Stimulated activated CD4-positive, alpha-beta T cell treated with anti-CD3 and anti-CD28 coated beads, Interleukin-1b, Interleukin-23, amount 100 ng/mL, for 1 hour (primary cell): ENCODE measurements at places on chromosomes 6 and 20.

- no peak for DNase-seq
Measured at GRCh38 chr6:154653385-154653784, 79.8 kb upstream of the SCAF8 start.

GRCh38 chr20:22807646-22808244, 223.4 kb upstream of the FOXA2 start:
- no peak for DNase-seq

DNA sequence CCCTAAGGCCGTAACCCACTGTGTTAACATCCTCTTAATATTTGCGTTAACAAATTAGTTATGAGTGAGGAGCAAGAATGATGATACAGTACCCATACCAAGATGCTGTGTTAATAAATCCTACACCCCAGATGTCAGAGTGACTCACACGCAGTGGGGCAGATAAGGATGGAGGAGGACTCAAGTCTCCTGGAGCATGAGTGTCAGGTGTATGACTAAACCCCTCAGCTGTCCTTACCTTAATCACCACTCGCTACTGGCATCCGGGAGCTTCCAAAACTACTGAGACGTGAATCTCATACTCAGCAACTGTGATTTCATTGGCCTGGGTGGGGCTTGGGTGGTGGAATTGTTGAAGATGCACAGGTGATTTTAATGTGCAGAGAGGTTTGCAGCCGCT, 131.3 kb upstream of the MTHFD1L start:
- no peak for DNase-seq

GRCh38 chr6:162620073-162620472, 107.5 kb downstream of the PRKN start:
- DNase-seq = no peak

GRCh38 chr20:13492001-13492481, 146.7 kb downstream of the TASP1 start:
- DNase-seq = no peak

- no peak for DNase-seq
Measured at GRCh38 chr6:31139599-31139998, 733 bp upstream of the PSORS1C2 start.

DNA sequence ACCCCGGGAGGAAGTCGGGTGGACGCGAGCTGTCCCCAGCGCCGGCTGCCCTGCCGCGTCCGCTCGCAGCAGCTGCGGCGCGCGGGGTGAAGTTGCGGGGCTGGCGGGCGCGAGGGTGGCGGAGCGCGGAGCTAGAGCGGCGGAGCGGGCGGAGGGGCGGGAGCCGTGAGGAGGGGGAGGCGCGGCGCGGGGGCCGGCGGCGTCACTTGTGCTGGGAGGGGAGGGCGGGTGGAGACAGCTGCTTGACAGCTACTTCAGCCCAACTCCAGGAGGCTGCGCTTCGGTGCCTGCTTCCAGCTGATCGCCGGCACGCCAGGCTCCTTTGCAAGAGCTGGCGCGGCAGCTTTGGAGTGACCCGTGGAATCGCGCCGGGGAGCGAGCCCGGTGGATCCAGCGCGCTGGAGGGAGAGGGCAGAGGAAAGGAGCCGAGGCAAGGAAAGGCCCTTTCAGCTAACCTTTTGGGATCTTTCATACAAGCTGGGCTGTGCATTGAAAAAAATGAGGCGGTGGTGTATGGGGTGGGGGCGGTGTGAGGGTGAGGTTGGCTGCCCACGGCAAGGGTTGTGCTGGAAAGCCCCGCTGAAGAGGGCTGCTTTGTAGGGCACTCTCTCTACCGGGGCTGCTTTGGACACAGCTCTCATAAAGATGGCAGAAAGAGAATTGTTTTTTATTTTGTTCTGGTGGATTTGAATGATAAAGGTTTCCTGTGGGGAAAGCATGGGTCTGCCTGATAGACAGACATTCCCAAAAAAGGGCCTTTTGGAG, 24.6 kb downstream of the RIPOR2 start:
- DNase-seq = peak; percentile 21

- no peak for DNase-seq
Measured at GRCh38 chr6:142819603-142820337, 125.2 kb downstream of the HIVEP2 start.

DNA sequence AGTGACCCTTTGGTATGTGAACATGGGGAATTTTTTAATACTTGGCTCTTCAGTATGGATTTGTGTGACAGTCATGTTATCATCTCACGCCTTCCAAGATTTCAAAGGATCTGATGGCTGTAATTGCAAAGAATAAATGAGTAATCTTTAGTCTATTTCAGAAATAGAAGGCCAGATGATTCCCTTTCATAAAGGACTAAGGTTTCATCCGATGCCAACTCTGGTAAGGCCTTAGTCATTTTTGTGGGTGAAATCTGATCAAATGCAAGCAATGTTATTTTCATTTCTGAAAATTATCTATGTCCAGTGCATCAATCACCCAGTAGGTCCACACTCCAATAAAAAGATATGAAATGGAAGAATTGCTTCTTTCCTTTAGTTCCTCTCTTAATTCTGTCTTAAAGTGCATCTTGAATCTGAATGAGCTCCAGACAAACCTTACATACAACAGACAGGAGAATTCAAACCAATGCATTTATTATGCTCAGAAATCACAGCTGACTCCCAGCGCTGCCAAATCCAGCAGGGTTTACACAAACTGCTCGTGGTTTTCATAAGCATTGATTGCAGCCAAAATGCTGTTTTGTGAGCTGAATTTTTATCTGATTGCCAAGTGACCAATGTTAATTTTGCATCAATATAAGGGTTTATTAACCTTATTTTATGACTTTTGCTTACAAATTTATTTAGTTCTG, 565.2 kb upstream of the MARCKS start:
- no peak for DNase-seq

DNA sequence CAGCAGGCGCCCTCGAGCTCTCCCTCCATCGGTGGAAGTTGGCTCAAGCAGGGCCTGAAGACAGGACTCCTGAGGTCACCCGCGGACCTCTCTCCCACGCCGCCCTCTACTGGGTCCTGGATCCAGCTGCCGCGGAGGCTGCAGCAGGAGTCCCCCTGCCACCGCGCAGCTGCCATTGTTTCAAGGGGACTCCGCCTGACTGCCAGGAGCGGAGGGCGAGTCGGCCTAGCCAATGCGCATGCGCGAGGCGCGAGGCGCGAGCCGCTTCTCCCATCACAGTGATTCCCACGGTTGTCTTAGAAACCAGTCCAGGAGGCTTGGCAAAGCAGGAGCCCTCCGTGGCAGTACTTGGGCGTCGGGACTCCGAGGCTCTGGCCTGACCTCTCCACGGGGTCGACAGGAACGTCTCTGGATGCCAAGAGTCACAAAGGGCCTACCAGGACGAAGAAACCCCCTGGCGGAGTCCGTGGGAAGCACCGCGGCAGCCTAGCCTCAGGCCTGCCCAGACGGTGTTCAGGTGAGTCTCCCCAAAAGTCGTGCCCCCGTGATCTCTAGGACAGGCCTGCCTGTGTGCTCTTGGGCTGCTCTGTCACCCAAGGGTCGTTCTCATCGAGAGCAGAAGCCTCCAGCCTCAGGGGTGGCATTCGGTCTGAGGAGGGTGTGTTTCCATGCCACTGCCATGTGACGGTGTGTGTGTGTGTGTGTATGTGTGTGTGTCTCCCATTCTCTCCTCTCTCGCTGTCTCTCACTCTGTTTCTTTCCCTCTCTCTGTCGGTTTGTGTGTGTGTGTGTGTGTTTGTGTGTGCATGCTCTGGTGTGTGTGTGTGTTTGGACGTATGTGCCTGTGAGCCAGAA, 290.6 kb upstream of the ZNF337 start:
- no peak for DNase-seq

DNA sequence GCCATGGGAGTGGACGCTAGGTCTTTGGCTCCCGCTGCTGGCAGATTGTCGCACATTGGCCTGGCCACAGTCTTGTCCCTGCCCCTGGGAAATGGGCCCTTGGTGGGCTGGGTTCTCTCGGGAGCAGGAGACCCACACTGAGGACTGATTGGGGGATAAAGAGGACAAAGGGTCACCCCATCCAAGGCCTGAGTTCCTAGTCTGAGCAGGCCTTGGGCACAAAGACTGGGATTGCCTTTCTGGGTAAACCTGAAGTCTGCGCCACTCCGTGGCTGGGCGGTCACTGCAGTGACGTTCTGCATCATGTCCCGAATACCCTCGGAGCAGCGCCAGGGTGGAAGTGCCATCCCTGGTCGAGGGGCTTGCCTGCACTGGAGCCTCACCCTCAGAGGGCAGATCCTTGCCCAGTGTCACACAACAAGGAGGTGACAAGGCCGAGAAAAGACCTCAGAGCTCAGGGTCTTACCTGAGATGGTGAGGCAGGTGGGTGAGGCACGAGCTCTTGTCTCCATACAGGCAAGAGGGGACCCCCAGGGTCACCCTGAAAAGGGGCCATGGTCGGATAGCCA, 36.1 kb upstream of the ZBP1 start:
- DNase-seq = no peak

GRCh38 chr20:40680161-40680959, 8.7 kb downstream of the MAFB start:
- DNase-seq = no peak

DNA sequence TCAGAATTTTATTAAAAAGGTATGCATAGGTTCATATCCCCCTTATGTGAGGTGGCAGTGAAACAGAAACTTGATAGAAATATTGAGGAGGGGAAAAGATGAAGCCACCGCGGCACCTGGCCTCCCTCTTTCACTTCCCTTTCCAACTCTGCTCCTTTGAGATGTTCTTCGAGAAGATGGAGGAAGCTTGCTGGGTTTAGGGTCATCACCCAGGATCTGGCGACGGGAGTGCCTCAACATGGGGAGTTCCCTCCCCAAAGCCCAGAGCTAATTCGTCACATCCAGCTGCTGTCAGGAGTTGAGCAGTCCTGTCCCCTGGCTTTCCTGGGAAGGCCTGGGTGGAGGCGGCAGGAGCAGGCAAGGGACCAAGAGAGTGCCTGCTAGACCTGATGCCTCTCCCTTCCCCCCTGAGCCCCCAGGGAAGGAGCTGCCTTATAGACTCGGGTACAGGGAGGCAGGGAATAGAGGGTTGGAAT, 29.1 kb downstream of the RREB1 start:
- DNase-seq = no peak

- DNase-seq = no peak
Measured at GRCh38 chr20:905396-905961, 10.7 kb downstream of the ANGPT4 start.

DNA sequence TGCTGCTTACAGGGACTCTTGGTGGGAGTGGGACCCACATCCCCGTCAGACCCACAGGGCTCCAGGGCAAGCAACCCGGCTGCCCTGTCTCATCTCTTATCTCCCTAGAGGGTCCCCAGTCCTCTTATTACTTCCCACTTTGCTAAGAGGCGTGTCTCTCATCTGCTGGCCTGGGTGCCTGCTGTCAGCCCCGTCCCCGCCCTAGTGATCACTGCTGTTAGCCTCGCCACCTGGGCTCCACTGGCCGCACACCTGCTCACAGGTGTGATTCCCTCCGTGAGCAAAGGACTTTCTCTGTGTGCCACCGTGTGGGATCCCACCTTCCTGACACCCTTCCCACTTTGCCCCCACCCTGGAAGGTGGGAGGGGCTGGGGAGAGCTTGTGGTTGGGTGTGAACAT, 57.6 kb downstream of the TCP11 start:
- no peak for DNase-seq

DNA sequence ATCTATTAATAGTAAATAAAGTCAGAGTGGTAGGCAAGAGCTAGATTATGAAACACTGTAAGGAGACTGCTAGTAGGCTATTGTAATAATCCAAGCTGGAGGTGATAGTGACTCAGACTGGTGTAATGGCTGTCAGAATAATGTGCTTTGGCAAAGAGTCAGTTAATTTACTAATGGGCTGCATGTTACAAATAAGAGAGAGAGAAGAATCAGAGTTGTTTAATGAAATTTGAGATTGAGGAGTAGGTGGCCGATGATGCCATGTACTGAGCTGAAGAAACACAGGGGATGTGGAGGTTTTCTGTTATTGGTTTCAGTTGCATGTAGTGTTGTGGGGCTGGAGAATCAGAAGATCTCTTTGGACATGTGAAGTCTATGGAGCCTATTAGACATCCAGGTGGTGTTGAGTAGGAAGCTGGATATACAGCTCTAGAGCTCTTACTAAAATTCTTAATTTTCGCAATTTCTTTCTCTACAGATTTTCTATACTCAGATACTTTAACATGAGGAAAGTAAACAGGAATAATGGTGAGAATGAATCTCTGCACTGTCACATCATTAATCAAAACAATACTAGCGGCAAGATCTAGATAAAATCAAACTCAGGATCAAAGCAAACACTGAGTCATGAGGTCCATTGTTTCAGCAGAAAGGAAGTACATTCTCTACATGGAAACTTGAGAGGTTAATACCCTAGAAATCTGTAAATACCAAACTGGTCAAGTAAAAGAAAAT, 167.7 kb downstream of the SIM1 start:
- no peak for DNase-seq

- DNase-seq = no peak
Measured at GRCh38 chr6:153160221-153160620, 29.1 kb upstream of the RGS17 start.

DNA sequence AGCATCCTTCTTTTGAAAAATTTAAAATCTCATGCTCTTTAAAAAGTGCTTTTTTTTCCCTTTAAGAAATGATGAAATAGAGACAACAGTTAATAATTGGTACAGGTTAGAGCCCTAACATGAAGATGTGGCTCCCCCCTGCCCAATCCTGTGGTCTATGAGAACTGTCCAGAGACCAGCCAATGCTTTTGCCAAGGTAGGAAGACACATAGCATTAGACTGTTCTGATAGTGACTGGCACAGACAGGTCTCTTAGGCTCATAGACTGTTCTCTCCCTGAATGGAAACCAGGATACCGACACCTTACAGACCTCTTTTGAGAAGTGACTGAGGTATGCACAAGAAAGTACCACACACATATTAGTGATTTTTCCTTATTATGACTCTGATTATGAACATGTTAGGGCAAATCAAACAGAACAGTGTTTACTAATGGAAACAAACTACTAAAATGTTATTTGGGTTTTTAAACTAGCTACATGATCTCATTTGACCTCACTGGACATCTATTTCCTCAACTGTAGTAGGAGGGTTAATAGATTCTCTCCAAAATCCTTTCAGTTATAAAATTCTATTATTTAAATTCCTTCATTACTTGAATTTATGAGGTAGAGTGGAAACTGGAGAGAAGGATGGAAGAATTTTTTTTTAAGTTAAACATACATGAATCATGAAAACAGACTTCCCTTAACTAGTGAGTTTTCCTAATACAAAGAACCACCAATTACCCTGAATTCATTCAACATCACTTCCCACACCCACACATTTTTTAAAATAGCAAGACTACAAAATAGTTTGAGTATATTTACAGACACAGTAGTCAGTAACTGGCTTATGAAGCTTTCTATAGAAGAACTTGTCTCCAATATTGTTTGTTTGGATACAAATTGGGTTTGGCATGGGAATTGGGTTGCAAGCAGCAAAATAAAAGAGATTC, 120.4 kb downstream of the OGFRL1 start:
- no peak for DNase-seq

- no peak for DNase-seq
Measured at GRCh38 chr20:47606414-47606982, 104.8 kb downstream of the NCOA3 start.

- no peak for DNase-seq
Measured at GRCh38 chr20:7657569-7657968, 282.7 kb downstream of the HAO1 start.

GRCh38 chr20:9911519-9911918, 72.6 kb upstream of the PAK5 start:
- no peak for DNase-seq
